ENCODE measurements at places on chromosomes 4 and X. TPM values are rescaled to one million over a fixed set of nuclear protein-coding genes. Genes with fewer than 3 reads are reported as not detected.

Gene TLR7
- not detected for total RNA-seq

Gene GJB1
- total RNA-seq, result not detected

Gene MTNR1A
- total RNA-seq, result not detected

Gene RXFP1
- not detected for total RNA-seq

Gene ADH1B
- under 0.01 TPM for total RNA-seq

Gene AFM
- not detected for total RNA-seq

Gene CORIN
- total RNA-seq, result under 0.01 TPM

Gene DACH2
- total RNA-seq, result not detected

Gene SHISA3
- 0.44 TPM for total RNA-seq

Gene ZDHHC9
- total RNA-seq, result 10.7 TPM

Gene WDR17
- total RNA-seq, result under 0.01 TPM

Gene FMR1NB
- not detected for total RNA-seq

Gene ATP2B3
- not detected for total RNA-seq

Gene RASGEF1B
- under 0.01 TPM for total RNA-seq

Gene USP46
- total RNA-seq, result 7.2 TPM

Gene HPSE
- 4.4 TPM for total RNA-seq

Gene N4BP2
- 5.6 TPM for total RNA-seq

Gene VEGFC
- total RNA-seq, result 2.4 TPM

Gene BEX2
- 0.79 TPM for total RNA-seq

Gene TRAM1L1
- total RNA-seq, result 0.65 TPM

Gene EXOC1L
- not detected for total RNA-seq

Gene PNCK
- total RNA-seq, result not detected

Gene TCEAL6
- total RNA-seq, result not detected

Gene USP9X
- 112 TPM for total RNA-seq

Gene TEX13B
- total RNA-seq, result not detected

Gene CLCN5
- total RNA-seq, result 4.6 TPM

Gene APLN
- 9.3 TPM for total RNA-seq

Gene C1QTNF7
- not detected for total RNA-seq

Gene CCDC110
- 0.44 TPM for total RNA-seq

All from lung microvascular endothelial cell (primary cell).